SK-N-SH (cell line): ENCODE measurements at places on chromosomes 6 and 20. TPM values are rescaled to one million over a fixed set of nuclear protein-coding genes. Genes with fewer than 3 reads are reported as not detected.

ELOVL2 gene
- polyA plus RNA-seq: 0.39 and 0.49 TPM in 2 replicates

NCOA6 gene
- polyA plus RNA-seq: 14.3 and 14.5 TPM in 2 replicates

OXT gene
- polyA plus RNA-seq: not detected in 2 replicates

ZBTB24 gene
- polyA plus RNA-seq: 1.7 and 2.1 TPM in 2 replicates

ZBTB46 gene
- 0.11 and 0.15 TPM in 2 replicates for polyA plus RNA-seq

- no peaks in the 10 kb centered on the region for H3K27me3 ChIP-seq
- no peak overlapping the region for H3K27ac ChIP-seq
- no peaks in the 10 kb centered on the region for H3K36me3 ChIP-seq
- no peak for DNase-seq
- H3K4me3 ChIP-seq: no peak overlapping the region
Measured at GRCh38 chr6:143000811-143001210, 55.8 kb upstream of the HIVEP2 start.

DNA sequence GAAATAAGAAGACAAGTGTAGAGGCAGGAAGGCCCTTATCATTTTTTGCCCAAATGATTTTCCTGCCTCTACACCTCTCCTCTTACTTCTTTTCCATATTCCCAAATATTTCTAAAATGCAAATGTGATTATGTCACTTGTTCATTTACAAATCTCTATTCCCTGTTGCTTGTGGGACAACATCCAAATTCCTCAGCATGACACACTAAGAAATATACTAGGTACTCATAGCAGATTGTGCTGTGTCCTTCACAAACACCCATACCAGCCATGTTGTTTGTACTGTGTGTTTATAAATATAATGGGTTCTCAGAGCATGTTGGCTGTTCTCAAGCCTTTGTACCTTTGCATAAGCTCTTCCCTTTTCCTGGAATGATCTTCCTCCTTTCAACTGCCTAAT, 17.7 kb upstream of the FYN start:
- no peaks in the 10 kb centered on the region for H3K27me3 ChIP-seq
- no peaks in the 10 kb centered on the region for H3K36me3 ChIP-seq
- DNase-seq: no peak
- H3K4me1 ChIP-seq: peaks cover 3% of the 10 kb centered on the region
- no peak overlapping the region for H3K27ac ChIP-seq

GRCh38 chr20:40502576-40502975, 186.5 kb downstream of the MAFB start:
- no peak overlapping the region for H3K27ac ChIP-seq
- no peak for DNase-seq
- H3K4me3 ChIP-seq: no peak overlapping the region

- H3K4me1 ChIP-seq: no peaks in the 10 kb centered on the region
- H3K27me3 ChIP-seq: no peaks in the 10 kb centered on the region
- no peak overlapping the region for H3K4me3 ChIP-seq
- DNase-seq: no peak
- no peak overlapping the region for H3K27ac ChIP-seq
Measured at GRCh38 chr6:30592287-30592686, 21.0 kb downstream of the ABCF1 start.

DNA sequence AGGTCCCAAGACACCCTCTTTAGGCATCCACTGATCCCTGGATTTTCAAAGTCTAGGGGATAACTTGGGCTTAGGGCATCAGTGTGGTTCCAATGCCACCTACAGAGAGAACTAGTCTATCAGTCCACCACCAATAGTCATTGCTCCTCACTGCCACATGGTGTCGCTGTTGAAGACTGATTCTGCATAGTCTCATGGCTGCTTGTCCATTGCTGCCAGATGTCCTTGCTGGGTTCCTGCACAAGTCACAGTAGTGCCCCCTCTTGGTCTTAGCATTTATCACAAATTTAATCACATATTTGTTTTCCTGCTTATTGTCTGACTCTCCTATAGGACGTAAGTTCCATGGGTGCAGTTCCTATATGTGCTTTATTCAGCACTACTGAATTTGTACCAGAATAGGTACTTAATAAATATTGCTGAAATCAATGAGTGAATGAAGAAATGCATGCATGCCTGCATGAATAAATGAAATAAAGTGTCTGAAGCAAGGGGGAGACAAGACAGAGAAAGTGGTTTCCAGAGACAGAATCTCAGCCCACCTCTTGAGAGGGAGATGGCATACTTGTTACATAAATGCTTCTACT, 45.9 kb upstream of the RALY start:
- no peak overlapping the region for H3K27ac ChIP-seq
- peak; percentile 53 for DNase-seq
- H3K4me1 ChIP-seq: no peaks in the 10 kb centered on the region
- H3K4me3 ChIP-seq: no peak overlapping the region

GRCh38 chr6:143598466-143599080, 79.2 kb upstream of the PHACTR2 start:
- H3K4me3 ChIP-seq: no peak overlapping the region
- no peak for DNase-seq
- H3K27me3 ChIP-seq: no peaks in the 10 kb centered on the region
- H3K27ac ChIP-seq: no peak overlapping the region

- no peak overlapping the region for H3K4me3 ChIP-seq
- H3K27me3 ChIP-seq: no peaks in the 10 kb centered on the region
- peaks cover 2% of the 10 kb centered on the region; the same call in 1 of the 2 replicates for H3K4me1 ChIP-seq
- no peak for DNase-seq
- no peak overlapping the region for H3K27ac ChIP-seq
Measured at GRCh38 chr6:44203955-44204354, 12.8 kb upstream of the MYMX start.

GRCh38 chr20:46408281-46408731, 1.9 kb upstream of the ELMO2 start:
- DNase-seq: no peak
- no peaks in the 10 kb centered on the region for H3K27me3 ChIP-seq
- no peak overlapping the region for H3K27ac ChIP-seq
- no peak overlapping the region for H3K4me3 ChIP-seq
- peaks cover 17% of the 10 kb centered on the region for H3K4me1 ChIP-seq
- H3K36me3 ChIP-seq: peaks cover 4% of the 10 kb centered on the region

- DNase-seq: no peak
- H3K36me3 ChIP-seq: no peaks in the 10 kb centered on the region
- H3K27ac ChIP-seq: no peak overlapping the region
- H3K27me3 ChIP-seq: no peaks in the 10 kb centered on the region
- no peak overlapping the region for H3K4me3 ChIP-seq
- H3K4me1 ChIP-seq: no peaks in the 10 kb centered on the region
Measured at GRCh38 chr20:34791289-34792020, 34.0 kb downstream of the NCOA6 start.
